Frontal cortex (tissue), 4 donors: ENCODE measurements at places on chromosomes 2 and 18.

- no peak for DNase-seq
Observed at GRCh38 chr2:212730994-212731393, 192.4 kb upstream of the ERBB4 start.

DNA sequence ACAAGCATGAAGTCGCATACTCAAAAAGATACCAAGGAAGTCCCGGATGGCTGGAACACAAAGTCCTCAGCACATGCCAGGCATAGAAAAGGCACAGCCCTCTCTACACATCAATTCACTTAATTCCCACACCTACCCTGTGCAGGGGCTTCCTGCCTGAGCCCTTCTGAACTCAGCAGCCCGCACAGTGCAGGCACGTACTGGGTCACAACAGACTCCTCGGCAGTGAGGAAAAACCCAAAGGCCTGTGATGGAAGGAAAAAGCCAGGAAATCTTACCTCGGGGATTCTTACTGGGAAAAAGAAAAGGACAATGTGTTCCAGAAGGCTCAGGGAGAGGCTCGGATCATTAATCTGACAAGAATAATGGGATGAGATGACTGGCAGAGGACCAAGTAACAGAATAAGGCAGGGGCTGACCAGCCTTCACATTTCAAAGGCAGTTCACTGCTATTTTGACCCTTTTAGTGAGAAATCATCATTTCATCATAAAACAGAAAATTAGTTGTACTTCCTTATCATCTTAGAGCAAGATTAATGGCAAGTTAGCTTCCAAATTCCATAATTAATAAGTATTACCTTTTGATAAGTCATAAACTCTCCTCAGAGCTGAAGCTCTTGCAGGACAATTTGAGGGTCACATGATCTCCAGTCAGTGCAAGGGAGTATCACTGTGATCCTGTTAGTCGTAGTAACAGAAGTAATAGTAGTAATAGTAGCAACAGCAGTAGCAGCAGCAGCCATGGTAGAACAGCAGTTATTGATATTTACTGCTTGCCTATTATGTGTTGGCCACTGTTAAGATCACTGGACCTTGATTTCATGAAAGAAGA, 87.4 kb downstream of the STK39 start:
- no peak for DNase-seq

- DNase-seq, result no peak
Observed at GRCh38 chr2:172969609-172970008, 106.0 kb upstream of the MAP3K20 start.

GRCh38 chr2:150043172-150043500, 444.3 kb downstream of the RND3 start:
- no peak for DNase-seq

GRCh38 chr2:8737571-8738175, 55.8 kb downstream of the ID2 start:
- DNase-seq, result no peak

- no peak for DNase-seq
Observed at GRCh38 chr18:3402982-3403451, 47.0 kb upstream of the TGIF1 start.

DNA sequence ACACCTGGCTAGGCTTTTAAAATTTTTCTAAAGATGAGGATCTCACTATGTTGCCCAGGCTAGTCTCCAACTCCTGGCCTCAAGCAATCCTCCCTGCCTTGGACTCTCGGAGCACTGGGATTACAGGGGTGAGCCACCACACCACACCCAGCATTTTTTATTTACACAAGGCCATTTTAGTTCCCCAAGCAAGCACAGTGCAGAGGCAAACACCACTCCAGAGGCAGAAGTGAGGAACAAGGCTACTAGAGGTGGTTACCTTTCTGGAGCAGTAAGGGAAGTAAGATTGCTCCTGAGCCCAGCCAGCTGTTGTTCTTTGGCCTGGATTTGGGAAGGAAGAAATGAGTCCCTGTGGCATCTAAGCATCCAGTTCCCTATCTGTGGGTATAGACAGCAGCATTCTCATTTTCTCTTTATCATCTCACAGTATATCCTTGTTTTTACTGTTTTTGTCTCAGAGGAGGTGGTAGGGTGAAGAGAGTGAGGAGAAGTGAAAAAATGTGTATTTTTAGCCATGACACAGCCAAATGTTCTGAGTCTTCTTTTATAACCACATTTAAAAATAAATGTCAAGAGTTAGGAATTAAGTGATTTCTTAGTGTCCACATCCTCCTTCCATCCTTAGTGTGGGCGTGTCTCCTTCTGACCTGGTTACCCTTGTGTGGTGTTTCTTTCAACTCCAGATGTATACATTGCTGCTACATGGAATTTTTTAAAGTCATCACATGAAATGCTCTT, 10.5 kb upstream of the TTC39C start:
- no peak for DNase-seq

- DNase-seq, result no peak
Observed at GRCh38 chr2:85163675-85164074, 30.5 kb downstream of the TCF7L1 start.

DNA sequence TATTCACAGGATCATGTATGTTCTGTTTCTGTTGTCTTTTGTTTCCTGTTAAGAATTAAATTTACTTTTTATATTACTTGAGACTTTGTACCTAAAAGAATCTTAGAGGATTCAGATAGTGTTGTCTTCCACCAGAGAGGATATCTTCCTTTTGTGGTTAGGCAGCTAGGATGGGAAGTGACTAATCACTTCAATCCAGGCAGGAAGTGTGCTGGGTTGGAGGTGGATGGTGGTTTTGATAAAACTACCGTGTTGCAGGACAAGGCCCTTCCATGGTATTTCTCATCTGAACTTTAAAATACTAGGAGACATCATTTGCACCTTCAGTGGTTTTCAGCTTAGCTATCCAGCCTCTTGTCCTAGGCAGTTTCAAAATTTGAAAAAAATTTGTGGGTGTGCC, 728.6 kb upstream of the CDH2 start:
- DNase-seq, result no peak

- DNase-seq, result no peak
Observed at GRCh38 chr2:109563288-109563687, 50.5 kb downstream of the SEPTIN10 start.

GRCh38 chr18:33573193-33573592, 4.8 kb upstream of the ASXL3 start:
- no peak for DNase-seq
